Amygdala (tissue), 56 donors: ENCODE measurements at places on chromosomes 3 and 15.

DNA sequence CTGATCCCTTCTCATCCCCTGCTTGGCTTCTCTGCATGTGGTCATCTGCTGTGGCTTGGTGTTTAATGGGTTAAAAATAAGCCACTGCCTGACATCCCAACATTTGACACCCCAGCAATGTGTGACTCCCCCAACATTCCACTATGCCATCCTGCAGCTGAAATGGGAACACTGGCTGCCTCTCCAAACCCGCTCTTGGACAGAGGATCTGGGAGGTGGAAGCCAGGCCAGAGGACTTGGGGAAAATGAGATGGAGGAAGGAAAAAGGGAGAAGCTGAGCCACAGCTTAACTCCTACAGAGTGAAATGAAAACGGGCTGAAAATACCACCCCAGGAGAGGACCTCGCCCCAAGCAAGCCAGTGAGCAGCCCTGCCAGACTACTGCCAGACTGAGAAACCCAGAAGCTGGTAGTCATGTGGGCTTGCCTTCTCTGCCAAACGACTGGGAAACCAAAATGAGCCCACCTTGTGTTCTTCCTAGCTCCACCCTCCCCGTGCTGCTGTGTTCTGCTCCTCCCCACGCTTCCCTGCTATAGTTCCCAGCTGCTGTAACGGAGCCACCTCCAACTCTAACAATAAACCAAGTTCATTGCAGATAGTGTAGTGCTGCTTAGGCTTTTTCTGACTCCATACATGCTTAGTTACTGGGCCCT is 13.7 kb downstream of the MAP1A start:
- no peak for DNase-seq

GRCh38 chr3:102205647-102206046 is 229.2 kb upstream of the ZPLD1 start:
- no peak for DNase-seq

- DNase-seq = no peak
Observed at GRCh38 chr3:128278761-128279600, 125.7 kb downstream of the EEFSEC start.

- no peak for DNase-seq
Observed at GRCh38 chr15:56165234-56165633, 78.4 kb downstream of the RFX7 start.

- no peak for DNase-seq
Observed at GRCh38 chr3:55569033-55569599, 82.0 kb upstream of the WNT5A start.

- no peak for DNase-seq
Observed at GRCh38 chr3:136067211-136067610, 101.7 kb downstream of the PPP2R3A start.

DNA sequence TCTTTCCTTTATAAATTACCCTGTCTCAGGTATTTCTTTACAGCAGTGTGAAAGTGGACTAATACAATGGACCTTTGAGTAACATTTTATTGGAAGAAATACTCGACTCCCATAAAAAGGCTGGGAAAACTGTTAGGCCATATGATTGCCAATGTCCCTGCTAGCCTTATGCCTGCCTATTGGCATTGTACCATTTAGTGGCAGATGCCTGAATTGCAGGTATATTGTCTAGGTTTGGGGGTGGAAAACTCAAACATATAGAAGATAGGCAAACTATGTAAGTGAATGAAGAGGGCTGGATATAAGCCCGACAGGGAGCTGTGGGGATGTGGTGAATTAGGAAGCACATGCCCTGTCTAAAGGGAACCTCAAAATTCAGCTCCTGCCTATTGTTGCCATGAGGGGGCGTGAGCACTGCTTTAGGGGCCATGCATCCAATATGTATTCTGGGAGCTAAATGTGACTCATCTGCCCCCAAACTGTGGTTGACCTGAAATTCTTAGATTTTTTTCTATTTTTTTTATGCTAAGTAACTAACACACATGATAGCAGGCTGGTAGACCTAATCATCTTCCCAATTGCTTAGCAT is 65.2 kb upstream of the TRA2B start:
- DNase-seq = no peak
